ENCODE measurements at places on chromosomes 2 and 18. TPM values are rescaled to one million over a fixed set of nuclear protein-coding genes. Genes with fewer than 3 reads are reported as not detected.

Gene CFAP53
- total RNA-seq = 0.37 TPM

Gene GKN2
- total RNA-seq = not detected

Gene GALR1
- not detected for total RNA-seq

Gene KRTCAP3
- 5.9 TPM for total RNA-seq

Gene IL37
- total RNA-seq = not detected

Gene DPP4
- total RNA-seq = 15.9 TPM

Gene ACKR3
- total RNA-seq = 1.2 TPM

Gene SPATA3
- total RNA-seq = 1.1 TPM

Gene SOCS6
- total RNA-seq = 1.7 TPM

Gene SRD5A2
- not detected for total RNA-seq

Gene CREB1
- total RNA-seq = 85.4 TPM

Gene CD8B
- total RNA-seq = 2.3 TPM

Gene IMP4
- 148 TPM for total RNA-seq

Gene EGR4
- total RNA-seq = 0.41 TPM

Gene SIX2
- not detected for total RNA-seq

Gene GAL3ST2
- 1.0 TPM for total RNA-seq

Gene ANKRD39
- 23.6 TPM for total RNA-seq

Gene ANKRD30BL
- not detected for total RNA-seq

Gene IL36RN
- not detected for total RNA-seq

Gene ZC3H15
- total RNA-seq = 115 TPM

Gene CHRNG
- not detected for total RNA-seq

Gene MOCOS
- total RNA-seq = 0.11 TPM

Gene FNDC4
- total RNA-seq = not detected

Gene RAB6C
- not detected for total RNA-seq

Gene MROH2A
- not detected for total RNA-seq

Gene HOXD12
- total RNA-seq = not detected

Gene EVA1A
- total RNA-seq = 0.11 TPM

Gene CABLES1
- 3.7 TPM for total RNA-seq

Data from activated CD4-positive, alpha-beta T cell treated with anti-CD3 and anti-CD28 coated beads for 36 hours (primary cell).